Hindlimb muscle (tissue), 1 donor: ENCODE measurements at places on chromosomes 16 and 17.

GRCh38 chr16:89297910-89298545 lies 80.5 kb downstream of the ZNF778 start:
- no peak for DNase-seq

- no peak for DNase-seq
Observed at GRCh38 chr17:9577373-9577709, 899 bp downstream of the CFAP52 start.

GRCh38 chr16:80189476-80190175 lies 351.2 kb upstream of the DYNLRB2 start:
- no peak for DNase-seq

DNA sequence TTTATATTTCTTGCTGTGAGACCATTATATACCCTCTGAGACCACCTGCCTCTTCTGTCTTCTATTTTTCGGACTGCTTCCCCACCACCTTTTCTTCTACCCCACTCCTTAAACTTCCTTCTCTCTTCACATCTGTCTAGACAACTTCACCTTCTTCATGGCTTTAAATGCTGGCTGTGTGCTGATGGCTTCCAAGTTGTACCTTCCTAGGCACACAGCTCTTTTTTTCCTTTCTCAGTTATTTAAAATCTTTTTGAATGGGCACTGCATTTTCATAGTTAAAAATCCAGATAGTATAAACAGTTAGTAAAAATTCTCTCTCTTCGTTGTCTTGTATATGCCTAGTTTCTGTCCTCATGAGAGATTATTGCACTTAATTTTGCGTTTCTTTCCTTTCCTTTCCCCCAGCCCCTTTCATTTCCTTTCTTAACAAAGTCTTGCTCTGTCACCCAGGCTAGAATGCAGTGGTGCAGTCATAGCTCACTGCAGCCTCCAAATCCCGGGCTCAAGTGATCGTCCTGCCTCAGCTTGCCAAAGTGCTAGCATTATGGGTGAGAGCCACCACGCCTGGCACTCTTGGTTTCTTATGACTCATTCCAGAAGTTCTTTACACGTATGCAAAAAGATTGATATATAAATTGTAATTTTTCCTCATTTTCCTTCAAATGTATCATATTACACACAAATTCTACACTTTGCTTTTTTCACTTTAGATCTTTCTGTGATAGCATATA lies 114.3 kb downstream of the NPIPB5 start:
- no peak for DNase-seq

DNA sequence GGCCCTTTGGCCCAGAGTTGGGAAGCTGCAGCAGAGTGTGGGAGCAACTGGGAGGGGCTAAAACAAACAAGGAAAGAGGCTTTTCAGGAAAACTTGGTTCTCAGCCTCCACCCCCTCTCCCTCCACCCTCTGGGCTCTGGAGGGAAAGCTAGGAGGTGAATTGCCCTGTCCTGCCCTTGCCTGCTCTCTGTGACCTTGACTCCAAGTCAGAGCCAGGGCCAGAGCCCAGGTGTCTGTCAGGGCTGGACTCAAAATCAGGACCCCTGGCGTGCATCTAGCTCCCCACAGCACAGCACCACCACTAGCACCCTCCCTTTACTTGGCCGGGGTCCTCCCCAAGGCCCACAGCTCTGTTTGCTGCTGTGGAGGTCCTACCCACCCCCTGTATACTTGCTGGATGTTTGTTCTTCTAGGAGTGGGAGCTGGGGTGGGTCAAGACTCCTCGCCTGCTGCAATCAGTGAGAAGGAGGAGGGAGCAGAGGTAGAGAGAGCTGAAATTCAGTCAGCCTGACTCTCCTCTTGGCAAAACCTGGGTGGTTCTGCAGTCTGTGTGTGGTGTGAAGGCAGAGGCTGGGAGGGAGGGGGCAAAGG lies 2.8 kb upstream of the NR1D1 start:
- DNase-seq, result no peak

DNA sequence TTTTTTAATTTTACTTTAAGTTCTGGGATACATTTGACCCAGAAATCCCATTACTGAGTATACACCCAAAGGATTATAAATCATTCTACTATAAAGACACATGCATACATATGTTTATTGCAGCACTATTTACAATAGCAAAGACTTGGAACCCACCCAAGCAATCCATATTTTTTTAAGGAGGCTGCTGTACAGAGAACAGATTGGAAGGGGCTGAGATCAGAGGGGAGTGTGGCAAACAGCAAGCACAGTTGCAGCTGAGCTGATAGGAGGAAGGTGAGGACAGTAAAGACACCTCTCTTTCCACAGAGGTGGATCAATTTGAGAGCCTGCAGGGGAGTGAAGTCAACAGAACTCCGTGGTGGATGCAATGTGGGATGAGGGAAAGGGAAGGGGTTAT lies 10.2 kb upstream of the TMEM238L start:
- no peak for DNase-seq

DNA sequence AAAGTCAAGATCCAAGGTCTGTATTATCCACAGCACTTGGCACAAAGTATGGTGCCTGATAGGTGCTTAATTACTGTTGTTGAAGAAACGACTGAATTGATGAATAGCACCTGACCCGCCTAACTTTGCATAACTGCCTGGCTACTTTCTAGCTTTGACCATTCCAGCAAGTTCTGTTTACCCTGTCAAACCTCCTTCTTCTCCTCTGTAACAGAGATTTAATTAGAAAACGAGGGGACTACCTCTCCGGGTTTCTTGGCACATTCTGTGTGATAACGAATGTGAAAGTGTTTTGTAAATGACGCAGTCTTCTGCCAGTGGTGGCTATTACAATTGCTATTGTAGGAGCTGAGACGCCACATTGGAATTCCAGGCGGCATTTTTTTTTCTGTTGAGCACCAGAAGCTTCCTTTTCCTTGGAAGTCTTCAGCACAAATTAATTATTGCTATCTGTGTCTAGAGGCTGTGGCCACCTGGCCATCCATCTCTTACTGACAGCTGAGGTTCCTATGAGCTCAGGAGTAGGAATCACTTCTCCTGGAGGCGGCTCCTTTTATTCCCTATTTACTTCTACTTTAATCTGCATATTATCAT lies 522.9 kb downstream of the HS3ST4 start:
- DNase-seq, result no peak

GRCh38 chr17:76036497-76037261 lies 9.6 kb upstream of the EVPL start:
- DNase-seq, result no peak

- no peak for DNase-seq
Observed at GRCh38 chr17:48571024-48571818, 6.9 kb downstream of the HOXB4 start.

- peak; percentile 51 for DNase-seq
Observed at GRCh38 chr17:56593646-56594319, at the start of gene NOG. NOG (plus strand) TSS chr17:56593699; CDS start chr17:56594224, 525 bp downstream.

- no peak for DNase-seq
Observed at GRCh38 chr16:3829631-3830536, 50.6 kb downstream of the CREBBP start.

DNA sequence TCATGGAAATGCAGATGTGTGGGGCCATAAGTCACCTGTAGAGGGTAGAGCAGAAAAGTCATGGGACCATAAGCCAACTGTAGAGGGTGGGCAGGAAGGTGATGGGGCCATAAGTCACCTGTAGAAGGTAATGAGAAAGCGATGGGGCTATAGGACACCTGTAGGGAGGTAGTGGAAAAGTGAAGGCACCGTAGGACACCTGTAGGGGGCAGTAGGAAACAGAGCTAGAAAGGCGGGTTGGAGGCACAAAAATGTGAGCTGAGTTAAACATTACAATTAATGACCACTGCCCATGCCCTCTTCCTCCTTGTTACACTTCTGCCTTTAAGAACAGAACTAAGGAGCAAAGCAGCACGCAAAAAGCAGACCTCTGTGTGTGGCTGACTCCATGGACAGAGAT lies 150.1 kb downstream of the SHISA6 start:
- DNase-seq, result no peak

DNA sequence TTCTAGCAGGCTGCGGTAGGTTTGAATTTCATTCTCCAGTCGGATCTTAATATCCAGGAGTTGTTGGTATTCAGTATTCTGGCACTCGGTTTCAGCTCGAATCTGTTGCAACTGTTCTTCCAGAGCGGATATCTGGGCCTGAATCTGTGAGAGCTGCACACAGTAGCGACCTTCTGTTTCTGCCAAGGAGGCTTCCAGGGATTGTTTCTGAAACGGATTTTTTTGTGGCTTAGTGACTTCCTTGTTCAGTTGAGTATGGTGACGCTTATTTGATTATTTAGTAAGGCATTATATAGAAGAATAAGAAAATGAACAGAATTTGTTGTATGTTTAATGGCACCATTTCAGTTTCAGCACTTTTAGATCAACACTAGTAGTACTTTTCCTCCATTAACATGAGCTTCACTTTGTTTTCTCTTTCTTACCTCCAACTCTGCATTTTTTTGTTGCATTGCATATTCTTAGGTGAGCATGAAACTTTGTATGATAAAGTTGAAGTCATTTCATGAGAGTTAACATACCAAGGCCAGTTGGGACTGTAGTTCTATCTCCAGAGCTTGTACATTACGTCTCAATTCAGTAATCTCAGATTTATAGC lies 2.8 kb downstream of the KRT10 start:
- DNase-seq, result peak; percentile 32

DNA sequence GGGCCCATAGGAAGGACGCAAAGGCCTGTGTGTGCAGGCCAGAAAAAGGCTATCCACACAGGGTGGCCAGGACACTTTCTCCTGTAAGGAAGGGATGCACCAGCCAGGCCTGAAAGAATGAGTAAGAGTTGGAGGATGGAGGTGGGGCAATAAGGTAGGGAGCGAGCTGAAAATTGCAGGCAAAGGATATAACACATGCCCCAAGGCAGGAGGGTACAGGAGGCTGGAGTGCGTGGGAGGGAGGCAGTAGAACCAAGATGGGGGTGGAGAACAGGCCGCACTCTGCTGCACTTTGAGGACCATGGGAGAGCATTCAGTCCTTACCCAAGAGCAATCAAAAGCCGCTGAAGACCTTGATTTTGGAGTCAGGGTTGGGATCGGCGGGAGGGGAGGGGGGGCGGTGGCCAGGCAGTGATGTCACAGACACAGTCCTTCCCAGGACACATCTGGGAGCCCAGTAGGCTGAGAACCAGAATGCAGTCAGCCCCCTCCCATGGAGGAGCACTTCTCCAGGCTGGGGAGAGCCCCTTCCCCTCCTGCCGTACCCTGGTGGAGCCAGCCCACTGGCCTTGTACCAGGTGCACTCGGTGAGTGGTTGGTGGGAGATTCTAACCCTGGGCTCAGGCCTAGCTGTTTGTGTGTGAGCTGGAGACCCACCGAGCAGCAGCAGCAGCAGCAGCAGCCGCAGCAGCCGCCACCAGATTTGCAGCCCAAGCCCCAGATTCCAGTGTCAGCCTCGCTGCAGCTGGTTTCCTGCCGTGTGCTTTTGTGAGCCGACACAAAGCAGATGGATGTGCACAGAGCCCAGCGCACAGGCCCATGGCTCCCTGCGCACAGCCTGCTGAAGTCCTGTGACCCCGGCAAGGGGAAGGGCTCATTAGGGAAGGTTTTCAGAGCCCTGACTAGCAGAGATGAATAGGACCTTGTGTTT lies 17.5 kb downstream of the ANKRD40 start:
- DNase-seq, result no peak

- DNase-seq, result no peak
Observed at GRCh38 chr16:84953190-84953746, 58.1 kb downstream of the ZDHHC7 start.

DNA sequence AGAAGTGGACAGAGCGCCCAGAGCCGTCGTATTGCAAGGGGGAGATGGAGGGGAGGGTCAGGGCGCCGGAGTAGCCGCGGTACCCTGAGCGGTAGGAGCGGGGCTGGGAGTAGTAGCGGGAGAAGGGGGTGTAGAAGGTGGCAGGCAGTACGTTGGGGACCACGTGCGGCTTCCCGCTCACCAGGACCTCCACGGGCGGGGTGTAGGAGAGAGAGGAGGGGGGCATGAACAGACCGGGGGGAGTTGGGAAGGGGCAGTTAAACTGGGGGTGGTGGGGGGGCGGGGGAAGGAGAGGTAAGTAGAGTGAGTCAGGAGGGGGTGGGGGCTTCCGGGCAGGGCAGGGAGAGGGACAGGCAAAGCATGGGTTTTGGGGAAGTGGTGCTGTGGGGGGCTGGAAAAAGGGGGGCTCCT lies 16.8 kb downstream of the ST6GALNAC2 start:
- no peak for DNase-seq

GRCh38 chr16:72838951-72839350 lies 209.0 kb downstream of the ZFHX3 start:
- no peak for DNase-seq

GRCh38 chr16:66278604-66279262 lies 87.8 kb upstream of the CDH5 start:
- no peak for DNase-seq

DNA sequence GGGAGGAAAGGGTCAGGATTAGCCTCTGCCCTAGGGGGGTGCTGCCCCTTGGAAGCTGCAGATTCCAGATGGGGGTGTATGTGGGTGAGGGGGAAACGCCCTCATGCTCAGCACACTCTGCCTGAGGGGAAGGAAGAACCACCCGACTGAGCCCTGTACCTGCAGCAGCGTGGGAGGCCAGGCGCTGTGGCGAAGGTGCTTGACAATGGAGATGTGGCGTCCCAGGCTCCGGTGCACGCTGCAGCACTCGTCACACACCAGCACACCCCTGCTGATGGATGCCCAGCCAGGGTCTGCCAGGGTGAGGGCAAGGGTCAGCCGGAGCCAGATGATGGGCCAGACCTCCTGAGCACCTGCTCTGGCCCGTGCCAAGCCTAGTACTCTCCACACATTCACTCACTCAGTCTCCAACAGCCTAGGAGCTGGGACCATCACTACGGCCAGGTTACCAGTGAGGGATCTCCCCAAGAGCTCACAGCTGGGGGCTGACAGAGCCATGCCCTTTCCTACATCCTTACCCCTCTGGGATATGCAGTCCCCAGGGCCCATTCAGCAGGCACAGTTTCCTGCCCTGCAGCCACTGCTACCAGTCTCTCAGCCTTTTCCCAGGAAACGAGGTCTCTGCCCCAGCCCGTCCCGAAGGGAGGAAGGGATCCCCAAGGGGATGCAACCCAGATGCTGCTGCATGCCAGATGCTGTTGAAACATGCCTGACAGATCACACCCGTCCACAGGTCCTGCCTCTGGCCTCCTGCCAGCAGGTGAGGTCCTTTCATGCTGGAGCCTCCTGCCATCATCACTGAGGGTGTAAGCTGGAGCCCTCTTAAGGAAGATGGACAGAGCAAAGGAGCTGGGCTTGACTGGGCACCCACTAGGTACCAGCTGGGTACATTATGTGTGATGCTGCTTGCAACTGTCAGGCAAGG lies 5.9 kb downstream of the GIT1 start:
- DNase-seq, result no peak
